ENCODE measurements at places on chromosomes 16 and 17.
A peak's percentile ranks its signal among the peaks of the same experiment; 100 is the strongest.

- peak; percentile 43 for DNase-seq
Observed at GRCh38 chr17:70138291-70138865, 31.0 kb upstream of the KCNJ2 start.

DNA sequence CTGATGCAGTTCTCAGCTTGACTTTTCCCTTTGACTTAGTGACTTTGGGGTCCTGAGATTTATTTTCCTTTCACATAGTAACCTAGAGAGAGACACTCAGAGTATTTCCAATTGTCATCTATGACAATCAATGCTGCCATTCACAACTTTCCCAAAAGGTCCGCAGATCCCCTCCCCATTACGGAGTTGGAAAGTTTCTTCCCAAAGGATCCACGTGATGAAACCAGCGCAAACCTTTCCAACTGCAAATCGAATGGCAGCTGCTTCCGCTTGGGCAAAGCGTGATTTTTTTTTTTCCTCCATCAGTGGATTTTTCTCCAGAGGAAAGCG, 538 bp upstream of the FCSK start:
- no peak for DNase-seq

- DNase-seq = peak; percentile 63
Observed at GRCh38 chr16:81315271-81316175, 761 bp downstream of the GAN start.

- no peak for DNase-seq
Observed at GRCh38 chr17:57207396-57207795, 48.9 kb upstream of the MSI2 start.

- peak; percentile 85 for DNase-seq
Observed at GRCh38 chr16:69865701-69866100, 85.4 kb upstream of the CLEC18A start.

GRCh38 chr16:50666658-50667496, 14.2 kb downstream of the SNX20 start:
- no peak for DNase-seq

GRCh38 chr17:62628831-62629555, 1.5 kb downstream of the MRC2 start:
- peak; percentile 53 for DNase-seq

GRCh38 chr17:17032131-17032692, 10.0 kb upstream of the MPRIP start:
- peak; percentile 91 for DNase-seq

DNA sequence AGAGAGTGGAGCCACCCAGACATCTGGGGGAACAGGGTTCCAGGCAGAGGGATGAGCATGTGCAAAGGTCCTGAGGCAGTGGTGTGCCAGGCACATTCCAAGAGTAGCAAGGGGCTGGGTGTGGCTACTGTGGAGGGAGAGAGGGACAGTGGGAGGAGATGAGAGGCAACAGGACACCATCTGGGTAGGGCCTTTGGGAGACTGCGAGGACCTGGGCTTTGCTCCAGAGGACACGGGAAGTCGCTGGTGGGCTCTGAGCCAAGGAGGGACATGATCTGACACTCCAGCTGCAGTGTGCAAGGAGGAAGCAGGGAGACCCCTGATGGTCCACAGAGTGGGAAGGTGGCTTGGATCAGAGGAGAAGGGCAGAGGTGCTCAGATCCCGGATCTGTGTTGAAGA, 56.7 kb upstream of the MED9 start:
- no peak for DNase-seq

DNA sequence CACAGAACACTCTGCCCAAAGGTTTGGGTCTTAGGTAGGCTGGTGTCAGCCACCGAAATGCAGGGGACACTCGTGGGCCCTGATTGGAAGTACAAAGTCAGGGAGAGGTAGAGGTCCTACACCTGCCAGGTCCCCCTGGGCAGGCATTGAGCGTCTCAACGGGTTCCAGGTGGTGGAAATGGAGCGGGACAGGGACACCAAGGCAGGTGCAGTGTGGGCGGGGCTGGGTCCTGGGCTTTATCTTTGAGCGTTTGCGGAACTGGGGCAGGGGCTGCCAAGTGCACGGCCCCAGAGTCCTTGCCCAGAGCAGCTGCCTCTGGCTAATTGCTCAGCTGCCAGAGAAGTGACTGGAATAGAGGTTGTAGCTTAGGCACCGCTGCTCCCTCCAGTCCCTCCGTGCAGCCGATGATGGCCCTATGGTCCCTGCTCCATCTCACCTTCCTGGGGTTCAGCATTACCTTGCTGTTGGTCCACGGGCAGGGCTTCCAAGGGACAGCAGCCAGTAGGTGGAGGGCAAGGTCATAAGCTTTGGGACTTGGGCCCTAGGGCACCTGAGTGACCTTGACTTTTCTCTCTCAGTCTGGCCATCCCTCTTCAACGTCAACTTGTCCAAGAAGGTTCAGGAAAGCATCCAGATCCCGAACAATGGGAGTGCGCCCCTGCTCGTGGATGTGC, at the start of gene ZACN:
TSS of gene ZACN (plus strand) at position 323 of the 675 bp plus-strand sequence. CDS start at position 406, 83 bp downstream.
- DNase-seq = no peak

DNA sequence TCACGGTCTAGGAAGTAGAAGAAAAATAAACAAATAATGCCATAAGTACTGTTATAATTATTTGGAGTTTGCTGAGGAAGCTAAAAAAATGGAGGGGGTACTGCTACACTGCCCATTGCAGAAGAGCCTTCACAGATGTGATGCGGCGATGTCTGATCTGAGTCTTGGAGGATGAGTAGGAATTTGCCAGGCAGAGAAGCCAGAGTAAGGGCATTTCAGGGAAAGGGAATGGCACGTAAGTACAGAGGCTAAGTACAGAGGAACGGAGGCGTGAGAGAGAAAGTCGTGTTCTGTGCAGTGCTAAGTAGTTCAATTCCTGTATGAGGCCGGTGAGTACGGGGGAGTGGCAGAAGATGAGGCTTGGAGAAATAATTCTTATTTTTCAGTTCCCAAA, 741 bp upstream of the GRB2 start:
- DNase-seq = peak; percentile 44

GRCh38 chr16:1152123-1152638, 725 bp upstream of the CACNA1H start:
- DNase-seq = no peak

DNA sequence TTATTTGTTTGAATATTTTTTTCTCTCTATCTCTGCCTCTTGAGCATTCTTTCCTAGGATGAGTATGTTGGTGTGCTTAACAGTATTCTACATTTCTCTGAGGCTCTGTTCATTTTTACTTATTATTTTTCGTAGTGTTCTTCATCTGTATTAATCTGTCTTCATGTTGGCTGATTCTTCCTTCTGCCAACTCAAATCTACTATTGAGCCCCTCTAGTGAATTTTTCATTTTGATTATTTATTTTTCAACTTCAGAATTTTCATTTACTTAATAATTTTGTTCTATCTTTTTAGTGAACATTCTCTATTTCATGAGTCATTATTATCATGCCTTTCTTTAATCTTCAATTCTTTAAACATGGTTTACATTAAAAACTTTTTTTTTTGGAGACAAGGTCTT, 3.2 kb upstream of the ST6GALNAC1 start:
- DNase-seq = no peak

Data from EL (cell line).